Activated CD4-positive, alpha-beta T cell treated with anti-CD3 and anti-CD28 coated beads, Interleukin-2, amount 50 U/mL, for 48 hours (primary cell): ENCODE measurements at places on chromosomes 5 and 9.

DNA sequence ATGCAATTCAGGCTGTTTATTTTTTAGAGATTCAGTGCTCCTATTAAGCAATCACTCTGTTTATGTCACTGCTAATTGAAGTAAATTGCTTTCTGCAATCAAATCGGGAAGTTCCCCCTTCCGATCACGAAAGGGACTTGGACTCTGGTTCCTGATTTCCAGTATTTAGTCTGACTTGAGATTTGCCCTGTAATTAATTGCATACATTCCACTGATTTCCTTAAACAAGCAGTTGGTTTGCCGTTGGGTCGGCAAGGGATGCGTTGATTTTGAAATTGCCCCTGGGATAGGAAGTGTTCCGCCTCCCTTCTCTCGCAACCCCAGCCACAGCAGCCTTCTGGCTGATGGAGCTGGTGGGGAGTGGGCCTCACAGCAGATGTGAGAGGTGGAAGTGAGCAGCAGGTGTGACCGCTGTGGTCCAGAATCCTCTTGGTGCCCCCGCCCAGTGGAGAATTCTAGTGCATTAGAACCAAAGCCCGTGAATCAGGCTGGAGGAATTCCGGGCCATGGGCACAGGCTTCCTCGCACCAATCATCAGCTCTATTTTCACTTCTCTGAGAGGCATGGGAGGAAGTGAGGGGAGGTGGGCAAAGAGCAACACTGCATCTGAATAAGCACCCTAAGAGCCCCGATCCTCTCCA lies 102.5 kb downstream of the SPRY4 start:
- DNase-seq = no peak

- DNase-seq = no peak
These were observed 38.8 kb downstream of the IARS1 start for GRCh38 chr9:92254381-92255337.

GRCh38 chr5:113124265-113124664 lies 147.7 kb downstream of the DCP2 start:
- no peak for DNase-seq

DNA sequence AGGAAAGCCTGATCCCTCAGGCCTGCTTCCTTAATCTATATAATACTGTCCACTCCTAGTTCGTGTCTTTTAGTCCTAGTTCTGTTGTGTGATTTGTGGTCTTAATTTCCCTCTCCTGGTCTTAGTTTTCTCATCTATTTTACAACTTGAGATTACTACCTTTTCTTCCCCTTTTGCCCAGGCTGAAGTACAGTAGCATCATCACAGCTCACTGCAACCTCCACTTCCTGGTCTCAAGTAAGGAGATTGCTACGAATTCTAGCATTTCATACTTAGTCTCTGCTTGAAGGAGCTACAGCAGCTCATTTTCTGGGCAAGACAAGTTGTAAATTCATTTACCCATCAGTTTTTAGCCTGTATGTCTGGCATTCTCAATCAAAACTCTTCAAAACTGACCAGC lies 5.5 kb downstream of the TRIM32 start:
- DNase-seq = no peak

DNA sequence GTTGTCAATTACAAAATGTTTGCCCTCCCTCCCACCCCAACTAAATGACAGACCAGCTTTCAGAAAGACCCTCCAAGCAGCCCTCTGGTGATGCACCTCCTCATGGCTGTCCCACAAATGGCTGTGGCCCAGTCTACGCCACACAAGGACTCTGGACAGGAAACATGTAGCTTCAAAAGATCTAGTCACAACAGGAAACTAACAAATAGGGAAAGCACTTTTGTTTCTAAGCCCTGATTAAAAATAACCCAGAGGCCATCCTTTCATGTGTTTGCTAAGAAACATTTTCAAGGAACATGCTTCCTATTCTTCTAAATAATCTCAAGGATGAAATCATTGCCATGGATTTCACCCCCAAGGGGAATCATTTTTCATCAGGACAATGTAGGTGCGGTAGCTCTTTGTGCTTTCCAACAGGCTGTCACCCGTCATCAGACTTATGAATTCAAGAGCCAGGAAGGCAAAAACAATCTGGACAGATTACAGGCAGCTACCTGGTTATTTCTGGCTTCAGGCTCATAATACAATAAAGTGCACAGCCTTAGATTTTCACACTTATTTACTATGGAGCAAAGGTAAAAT lies 20.1 kb downstream of the PCSK1 start:
- DNase-seq = no peak

GRCh38 chr5:158226496-158226895 lies 367.6 kb upstream of the CLINT1 start:
- DNase-seq = no peak

GRCh38 chr5:28822071-28822470 lies 1783.7 kb upstream of the CDH9 start:
- no peak for DNase-seq

DNA sequence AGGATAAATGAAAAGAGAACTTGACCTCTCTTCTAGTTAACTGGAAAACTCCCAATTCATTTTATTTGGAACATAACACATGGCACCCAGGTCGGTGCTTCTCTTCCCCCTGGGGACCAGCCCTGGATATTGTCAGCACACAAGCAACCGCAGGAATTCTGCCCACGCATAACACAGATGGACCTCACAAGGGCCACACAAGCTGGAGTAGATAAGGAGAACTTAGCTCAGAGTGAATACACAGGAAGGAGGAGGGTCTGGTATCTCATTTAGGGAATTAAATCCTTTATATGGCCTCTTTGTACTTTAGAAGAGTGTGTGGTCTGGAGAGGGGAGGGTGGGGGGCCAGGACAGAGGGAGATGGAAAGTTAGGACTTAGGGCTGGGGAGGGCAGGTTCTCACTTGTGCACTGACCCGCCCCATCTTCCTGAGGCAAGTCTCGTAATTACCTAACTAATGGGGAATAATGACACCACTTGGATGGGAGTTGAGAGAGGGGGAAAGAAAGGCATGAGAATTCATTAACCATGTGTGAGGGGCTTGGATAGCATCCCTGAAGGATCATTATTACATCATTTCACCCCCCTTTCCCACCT lies 341.2 kb upstream of the WWC1 start:
- no peak for DNase-seq

GRCh38 chr9:114372921-114373448 lies 14.8 kb downstream of the AKNA start:
- peak; percentile 76 for DNase-seq

DNA sequence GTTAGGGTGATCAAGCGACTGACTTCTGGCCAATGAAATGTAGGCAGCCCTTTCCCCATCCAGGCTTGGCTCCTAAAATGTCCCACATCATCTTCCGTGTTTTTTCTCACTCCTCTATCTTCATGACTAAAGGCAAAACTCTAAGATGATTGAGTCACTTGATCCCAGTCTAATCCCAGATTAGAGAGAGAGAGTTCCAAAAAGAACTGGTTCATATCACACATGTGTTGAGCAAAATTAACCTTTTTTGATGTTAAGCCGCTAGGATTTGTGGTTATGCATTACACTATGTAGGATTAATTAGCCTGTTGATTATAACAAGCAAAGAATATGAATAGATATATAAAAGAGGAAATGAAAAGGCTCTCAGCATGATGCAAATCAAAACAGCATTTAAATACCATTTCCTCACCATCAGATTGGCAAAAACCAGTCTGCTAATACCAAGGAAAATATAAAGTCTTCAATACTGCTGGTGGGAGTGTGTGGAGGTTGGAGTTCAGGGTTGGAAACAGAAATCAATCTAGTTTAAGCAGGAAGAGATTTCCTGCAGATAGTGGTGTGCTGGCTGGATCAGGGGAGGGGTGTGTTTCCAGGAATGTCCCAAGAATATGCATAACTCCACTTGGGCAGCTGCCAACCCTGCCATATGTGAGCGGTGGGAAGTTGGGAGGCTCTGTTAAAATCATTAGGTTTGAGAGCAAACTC lies 187.6 kb upstream of the S1PR3 start:
- DNase-seq = no peak

GRCh38 chr9:114472765-114473446 lies 32.4 kb downstream of the WHRN start:
- DNase-seq = no peak

- no peak for DNase-seq
These were observed 45.2 kb downstream of the RNF130 start for GRCh38 chr5:180026320-180026719.

- DNase-seq = peak; percentile 11
These were observed 26.7 kb downstream of the SH3TC2 start for GRCh38 chr5:149036168-149036567.

- no peak for DNase-seq
These were observed 554.5 kb upstream of the WWC1 start for GRCh38 chr5:167736992-167737391.

- no peak for DNase-seq
These were observed 10.9 kb upstream of the ZNF366 start for GRCh38 chr5:72518001-72518683.

GRCh38 chr5:34551911-34552433 lies 104.2 kb upstream of the RAI14 start:
- DNase-seq = no peak

- DNase-seq = no peak
These were observed 21.0 kb upstream of the TRIM52 start for GRCh38 chr5:181281984-181282316.

DNA sequence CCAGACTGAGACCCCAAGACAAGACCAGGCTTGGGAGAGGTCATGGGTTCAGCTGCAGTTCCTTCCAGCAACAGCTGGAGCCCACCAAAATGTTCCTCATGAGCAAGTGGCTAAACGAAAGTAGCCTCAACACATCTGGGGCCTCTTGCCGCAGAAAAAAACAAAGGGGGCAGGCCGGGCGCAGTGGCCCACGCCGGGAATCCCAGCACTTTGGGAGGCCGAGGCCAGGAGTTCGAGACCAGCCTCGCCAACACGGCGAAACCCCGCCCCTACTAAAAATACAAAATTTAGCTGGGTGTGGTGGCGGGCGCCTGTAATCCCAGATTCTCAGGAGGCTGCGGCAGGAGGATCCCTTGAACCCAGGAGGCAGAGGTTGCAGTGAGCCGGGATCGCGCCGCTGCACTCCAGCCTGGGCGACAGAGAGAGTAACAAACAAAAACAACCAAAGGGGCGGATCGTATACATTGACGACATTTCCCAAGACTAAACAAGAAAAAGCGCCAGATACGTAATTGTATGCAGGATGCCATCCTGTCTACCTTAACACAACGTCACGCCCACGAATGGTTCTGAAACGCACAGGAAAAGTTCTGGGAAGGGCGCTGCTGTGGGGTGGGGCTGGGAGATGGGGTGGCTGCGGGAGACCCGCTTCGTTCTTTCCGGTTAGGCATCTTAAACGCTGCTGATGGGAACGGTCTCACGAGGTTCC lies 1.7 kb downstream of the INPP5E start:
- DNase-seq = no peak

DNA sequence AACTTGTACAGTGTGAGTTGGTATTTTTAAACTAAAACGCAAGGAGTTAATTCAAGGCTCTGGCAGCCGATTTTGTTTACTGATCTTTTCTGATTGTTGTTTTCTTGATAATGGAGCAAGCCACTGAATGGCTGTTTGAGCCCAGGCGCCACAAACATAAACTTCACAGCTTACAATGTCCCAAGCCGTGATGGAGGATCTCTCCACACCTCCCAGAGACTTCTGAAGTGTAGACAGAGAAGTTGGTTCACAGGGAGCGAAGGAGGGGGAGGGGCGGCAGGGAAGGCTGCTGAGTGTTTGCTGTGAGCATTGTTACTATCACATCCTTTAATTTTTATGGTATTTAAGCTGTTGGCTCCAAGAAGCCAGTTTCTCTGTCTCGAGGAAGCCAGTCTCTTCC lies 14.7 kb downstream of the ISL1 start:
- DNase-seq = no peak

DNA sequence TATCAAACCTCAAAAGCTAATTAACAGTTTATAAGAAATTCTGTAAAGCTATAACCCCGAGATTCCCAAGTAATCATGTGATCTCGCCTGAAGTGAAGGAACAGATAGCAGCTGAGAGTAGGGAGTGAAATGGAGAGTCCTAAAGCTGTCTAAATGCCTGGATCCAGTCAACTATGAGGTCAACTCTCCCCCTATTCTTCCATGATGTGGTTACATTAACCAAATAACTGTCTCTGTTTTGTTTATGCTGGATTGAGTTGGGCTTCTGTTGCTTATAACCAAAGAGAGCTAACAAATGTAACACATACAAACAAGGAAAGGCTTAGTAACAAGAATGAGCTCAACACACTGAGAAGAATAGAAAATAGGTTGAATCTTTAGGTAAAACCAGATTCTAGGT lies 41.6 kb downstream of the GKAP1 start:
- DNase-seq = no peak

- DNase-seq = no peak
These were observed 23.9 kb upstream of the PPP1R2B start for GRCh38 chr5:156826150-156826549.

- DNase-seq = peak; percentile 20
These were observed 1.7 kb downstream of the ENDOG start for GRCh38 chr9:128819716-128820664.

GRCh38 chr5:83219495-83219894 lies 142.1 kb downstream of the XRCC4 start:
- no peak for DNase-seq

- no peak for DNase-seq
These were observed 7.2 kb downstream of the TAS2R1 start for GRCh38 chr5:9622971-9623421.

DNA sequence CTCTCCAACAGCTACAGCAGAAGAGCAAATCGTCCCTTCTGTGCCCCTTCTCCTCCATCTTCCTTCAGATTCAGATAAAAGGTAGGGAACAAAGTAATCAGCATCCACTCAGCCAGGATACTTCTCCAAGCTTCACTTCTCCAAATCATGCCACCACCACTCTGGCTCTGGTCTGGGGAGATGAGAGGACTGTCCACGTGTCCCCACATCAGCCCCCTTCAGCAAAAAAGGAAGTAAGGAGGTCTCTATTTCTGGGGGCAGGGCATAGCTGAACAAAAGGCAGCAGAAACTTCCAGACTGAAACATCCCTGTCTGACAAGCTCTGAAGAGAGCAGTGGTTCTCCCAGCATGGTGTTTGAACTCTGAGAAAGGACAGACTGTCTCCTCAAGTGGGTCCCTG lies 116.9 kb downstream of the C5orf15 start:
- DNase-seq = no peak

GRCh38 chr5:168941901-168942300 lies 359.0 kb downstream of the SLIT3 start:
- DNase-seq = no peak
